ENCODE measurements at places on chromosomes 4 and X.

DNA sequence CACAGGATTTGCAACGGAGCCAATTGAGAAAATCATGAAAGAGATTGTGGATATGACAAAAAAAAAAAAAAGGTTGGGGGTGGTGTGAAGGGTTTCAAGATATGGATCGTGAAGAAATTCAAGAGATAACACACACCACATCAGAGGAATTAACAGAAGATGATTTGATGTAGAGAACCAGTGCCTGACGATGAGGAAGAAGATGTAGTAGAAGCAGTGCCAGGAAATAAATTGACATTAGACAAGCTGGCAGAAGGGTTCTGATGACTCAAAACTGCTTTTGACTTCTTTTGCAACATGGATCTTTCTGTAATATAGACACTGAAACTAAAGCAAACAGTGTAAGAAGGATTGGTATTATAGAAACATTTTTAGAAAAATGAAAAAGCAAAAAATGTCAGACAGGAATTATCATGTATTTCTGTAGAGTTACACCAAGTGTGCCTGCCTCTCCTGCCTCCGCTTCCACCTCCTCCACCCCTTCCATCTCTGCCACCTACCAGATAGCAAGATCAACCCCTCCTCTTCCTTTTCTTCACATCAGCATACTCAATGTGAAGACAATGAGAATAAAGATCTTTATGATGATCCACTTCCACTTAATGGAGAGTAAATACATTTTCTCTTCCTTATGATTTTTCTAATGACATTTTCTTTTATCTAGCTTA lies 127.5 kb upstream of the OTUD4 start:
- no peak for DNase-seq

- DNase-seq, result no peak
Observed at GRCh38 chr4:8329560-8329858, 60.0 kb downstream of the HTRA3 start.

DNA sequence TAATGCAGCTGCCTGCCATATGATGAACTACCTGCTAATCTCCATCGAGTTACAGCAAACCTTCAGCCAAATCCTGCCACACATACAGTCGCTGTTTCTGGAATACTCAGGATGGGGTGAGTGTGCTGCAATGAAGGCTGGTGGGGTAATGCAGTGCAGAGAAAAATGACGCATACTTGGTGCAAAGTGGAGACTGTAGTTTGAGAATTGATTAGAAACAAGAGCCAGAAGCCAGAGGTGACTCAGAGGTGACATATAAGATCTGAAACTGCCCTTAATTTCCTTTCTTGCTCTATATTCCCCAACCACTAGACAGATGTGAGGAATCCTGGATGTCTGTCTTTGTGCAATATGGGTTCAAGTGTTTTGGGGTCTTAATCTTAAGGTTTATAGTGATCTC lies 22.0 kb downstream of the C4orf54 start:
- peak; percentile 3 for DNase-seq

DNA sequence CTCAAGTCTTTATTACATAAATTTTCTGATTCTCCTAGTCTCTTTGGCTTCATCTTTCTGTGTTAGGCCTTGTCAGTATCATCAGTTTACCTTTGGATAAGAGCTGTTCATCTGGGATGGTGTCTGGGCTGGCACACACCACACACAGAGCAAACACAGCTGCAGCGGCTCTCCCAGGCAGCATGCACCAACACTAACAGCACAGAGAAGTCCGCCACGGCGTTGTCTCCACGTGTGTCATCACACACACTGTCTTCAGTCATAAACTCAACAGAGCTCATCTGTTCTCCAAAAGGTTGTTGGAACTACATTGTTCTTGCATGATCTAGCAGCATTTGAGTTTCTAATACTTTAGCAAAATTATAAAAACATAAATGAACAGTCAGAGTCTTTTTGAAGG lies 851.9 kb upstream of the FRG1 start:
- DNase-seq, result no peak

DNA sequence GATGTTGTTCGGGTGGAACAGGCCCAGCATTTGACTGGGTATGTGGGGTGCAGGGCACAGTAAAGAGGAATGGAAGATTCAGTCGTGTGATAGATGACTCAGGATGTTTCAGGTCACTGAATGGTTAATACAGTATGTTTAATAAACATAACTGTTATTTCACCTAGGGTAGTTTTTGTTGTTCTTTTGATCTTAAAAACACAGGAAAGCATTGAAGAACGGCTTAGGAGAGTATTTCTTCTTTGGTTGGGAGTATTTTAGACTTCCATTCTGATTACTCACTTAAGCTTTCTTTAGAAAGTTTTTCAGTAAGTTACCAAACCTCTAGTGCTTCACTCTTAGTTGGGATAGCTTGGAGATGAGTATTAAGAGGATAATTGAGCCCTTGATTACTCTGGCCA lies 62.3 kb downstream of the STAG2 start:
- peak; percentile 12 for DNase-seq

- no peak for DNase-seq
Observed at GRCh38 chrX:15816886-15817285, 26.6 kb downstream of the ZRSR2 start.

GRCh38 chrX:134202561-134202960 lies 34.4 kb upstream of the CCDC160 start:
- no peak for DNase-seq

DNA sequence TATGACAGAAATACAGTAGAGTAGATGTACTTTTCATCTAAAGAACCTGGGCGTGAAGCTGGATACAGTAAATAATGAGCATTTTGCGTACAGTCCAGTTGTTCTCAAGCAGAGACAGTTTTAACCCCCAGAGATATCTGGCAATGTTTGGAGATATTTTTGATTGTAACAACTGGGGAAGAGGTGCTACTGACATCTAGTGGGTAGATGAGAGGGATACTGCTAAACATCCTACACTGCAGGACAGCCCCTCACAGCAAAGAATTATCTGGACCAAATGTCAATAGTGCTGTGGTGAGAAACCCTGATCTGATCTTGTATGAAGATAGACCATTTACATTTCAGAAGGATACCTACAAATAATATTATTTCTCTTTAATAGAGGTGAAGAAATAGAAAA lies 200.2 kb upstream of the FAM47A start:
- no peak for DNase-seq

DNA sequence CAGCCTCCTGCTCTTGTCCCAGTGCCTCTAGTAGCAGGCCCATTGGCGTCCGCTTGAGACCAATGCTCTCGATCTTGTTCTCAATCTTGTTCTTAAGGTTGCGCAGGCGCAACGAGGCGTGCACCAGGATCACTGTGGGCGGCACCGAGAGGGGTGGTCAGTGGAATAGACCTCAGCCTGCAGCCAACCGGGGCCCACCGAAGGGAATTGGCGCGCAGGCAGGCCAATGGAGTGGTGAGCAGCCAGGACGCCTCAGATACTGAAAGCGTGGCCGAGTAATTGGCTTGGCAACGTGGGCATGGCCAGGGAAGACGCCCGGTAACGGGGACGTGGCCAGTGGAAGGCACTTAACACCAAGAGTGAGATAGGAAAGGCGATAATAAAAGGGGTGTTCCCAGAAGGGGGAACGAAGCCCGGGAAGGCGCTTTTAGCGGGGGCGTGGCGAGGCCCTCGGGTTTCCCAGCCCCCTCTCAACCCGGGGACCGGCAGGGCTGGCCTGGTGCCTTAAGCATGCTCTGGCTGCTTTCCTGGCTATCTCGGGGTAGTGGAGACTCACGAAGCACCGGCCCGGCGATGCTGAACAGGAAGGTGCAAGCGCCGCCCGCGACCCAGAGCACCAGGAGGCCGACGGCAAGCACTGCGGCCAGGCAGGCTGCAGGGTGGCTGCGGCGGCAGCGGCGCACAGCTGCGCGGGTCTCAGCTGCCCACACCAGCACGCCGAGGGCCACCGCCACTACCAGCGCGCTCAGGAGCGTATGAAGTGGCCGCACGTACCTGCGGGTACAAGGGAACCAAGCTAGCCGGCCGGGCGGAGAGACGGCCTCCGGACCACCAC lies 1.7 kb downstream of the PRAF2 start:
- DNase-seq, result peak; percentile 84

DNA sequence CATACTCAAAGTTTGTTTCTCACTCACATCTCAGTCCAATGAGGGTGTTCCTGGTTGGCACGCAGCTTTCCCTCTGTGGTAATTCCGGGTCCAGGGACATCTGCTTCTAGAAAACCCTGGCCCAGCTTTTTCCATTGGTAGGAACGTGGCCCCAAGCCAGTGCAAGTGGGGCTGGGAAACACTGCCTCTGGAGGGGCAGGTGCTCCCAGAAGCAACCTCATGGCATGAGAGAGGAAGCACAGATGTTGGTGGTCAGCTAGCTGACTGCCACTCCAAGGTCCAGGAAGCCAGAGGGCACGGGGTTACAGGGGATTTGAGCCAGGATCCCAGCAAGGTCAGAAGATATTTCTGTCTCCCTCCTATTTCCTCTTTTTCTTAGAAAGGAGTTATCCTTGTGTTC lies 47.5 kb downstream of the DCTD start:
- no peak for DNase-seq

DNA sequence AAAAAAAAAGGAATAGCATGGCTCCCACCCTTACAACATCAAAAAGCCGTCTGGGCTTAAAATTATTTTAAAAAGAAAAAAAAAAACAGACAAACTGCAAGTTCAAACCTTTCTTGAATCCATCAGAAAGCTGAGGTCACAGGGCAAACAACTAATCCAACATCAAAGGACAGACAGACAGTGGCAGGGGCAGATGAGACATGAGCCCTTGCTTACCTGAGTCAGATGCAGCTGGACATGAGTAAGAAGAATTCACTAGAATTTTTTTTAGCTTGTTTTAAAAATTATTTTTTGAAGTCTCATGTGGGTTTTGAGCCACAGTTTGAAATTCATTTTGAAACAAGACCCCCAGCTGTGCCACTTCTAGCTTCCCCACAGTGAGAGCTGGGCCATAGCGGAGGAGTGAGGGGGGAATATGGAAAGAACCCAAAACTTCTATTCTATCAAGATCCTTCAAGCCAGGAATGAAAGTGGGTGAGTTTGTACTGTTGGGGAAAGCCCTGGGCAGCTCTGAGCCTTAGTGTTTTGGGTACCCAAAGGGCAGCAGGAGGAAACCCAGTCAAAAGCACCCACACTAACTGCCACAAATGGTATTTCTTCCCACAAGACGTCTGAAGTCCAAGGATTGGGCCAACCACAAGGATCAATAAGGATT lies 111.4 kb downstream of the ATXN3L start:
- DNase-seq, result no peak

- DNase-seq, result peak; percentile 25
Observed at GRCh38 chr4:10115797-10116568, 616 bp downstream of the WDR1 start.

GRCh38 chr4:54746218-54746617 lies 88.5 kb downstream of the KIT start:
- no peak for DNase-seq

GRCh38 chr4:88823058-88823919 lies 125.7 kb upstream of the NAP1L5 start:
- peak; percentile 97 for DNase-seq

DNA sequence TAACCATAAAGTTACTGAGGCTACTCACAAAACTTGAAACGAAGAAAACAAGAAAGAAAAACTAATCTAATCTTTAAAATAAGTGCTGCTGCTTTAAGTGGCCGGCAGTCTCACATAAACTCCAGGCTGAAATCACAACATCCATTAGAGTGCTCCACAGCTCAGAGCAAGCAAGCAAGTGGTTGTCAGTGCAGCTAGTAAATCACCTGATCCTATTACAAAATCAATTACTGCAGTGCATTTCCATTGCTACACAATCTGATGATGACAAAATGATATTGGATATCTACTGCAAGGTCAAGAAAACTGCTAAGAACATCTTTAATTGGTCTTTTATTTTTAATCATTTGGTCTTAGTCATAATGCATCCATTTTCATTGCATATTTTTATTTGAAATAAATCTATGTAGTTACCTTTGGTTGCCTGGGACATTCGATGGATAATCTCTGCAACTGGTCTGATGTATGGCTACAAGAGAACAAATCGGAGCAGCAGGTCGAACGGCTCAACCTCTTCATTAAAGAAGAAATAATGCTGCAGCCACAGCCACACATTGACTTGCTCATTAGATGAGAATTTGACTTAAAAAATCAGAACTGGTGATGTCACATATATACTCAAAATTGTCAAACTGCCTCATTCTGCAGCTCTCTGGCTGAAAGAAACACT lies 87.7 kb downstream of the FBXW7 start:
- DNase-seq, result no peak

- DNase-seq, result peak; percentile 92
Observed at GRCh38 chr4:112234952-112235609, 3.5 kb downstream of the AP1AR start.

DNA sequence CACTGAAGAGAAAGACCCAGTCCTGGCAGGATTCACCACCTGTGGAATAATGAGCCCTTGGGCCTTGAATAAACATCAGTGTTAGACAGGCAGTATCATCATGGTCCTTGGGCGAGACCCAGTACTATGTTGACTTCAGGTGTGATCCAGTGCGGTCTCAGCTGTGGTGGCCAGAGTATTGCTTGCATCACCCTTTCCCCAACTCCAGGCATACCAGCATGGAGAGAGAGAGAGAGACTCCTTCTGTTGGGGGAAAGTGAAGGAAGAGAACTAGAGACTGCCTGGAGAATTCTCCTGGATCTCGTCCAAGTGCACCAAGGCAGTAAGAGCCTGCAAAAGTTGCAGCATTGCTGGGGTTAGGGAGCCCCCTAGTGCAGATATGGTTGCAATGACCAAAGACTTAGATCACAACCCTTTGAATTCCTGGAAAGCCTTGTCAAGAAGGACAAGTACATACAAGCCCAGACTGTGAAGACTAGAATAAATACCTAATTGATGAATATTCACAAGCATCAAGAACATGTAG lies 61.1 kb upstream of the VAMP7 start:
- DNase-seq, result peak; percentile 89

DNA sequence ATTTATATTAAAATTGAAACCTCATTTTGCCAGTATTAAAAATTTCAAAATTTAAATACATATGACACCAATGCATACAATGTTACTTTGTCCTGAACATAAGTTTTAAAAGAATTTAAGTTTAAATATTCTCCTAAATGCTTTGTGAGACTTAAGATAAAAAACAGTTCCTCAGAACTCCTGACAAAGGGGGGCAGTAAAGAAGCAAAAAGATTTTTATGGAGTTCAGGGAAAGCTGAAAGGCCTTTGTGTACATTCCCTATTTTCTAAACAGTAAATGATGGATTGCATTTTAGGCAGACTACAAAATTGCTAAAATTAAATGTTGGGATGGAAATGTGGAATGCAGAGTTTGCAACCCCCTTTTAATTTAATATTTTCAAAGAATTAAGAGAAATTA lies 81.7 kb downstream of the SNCA start:
- DNase-seq, result peak; percentile 4

GRCh38 chrX:19924285-19924684 lies 36.9 kb upstream of the SH3KBP1 start:
- DNase-seq, result peak; percentile 12
